ENCODE measurements at places on chromosomes 3 and 15. TPM values are rescaled to one million over a fixed set of nuclear protein-coding genes. Genes with fewer than 3 reads are reported as not detected.

Gene CFAP20DC
- total RNA-seq = 6.9 TPM

Gene ANKDD1A
- 1.7 TPM for total RNA-seq

Gene KIAA1143
- total RNA-seq = 13.3 TPM

Gene TMC3
- not detected for total RNA-seq

Gene UPK1B
- not detected for total RNA-seq

Measured in myometrial cell (primary cell).